ENCODE measurements at places on chromosomes 7 and 10.

- no peak for DNase-seq
Observed at GRCh38 chr10:6823770-6824169, 243.7 kb upstream of the PRKCQ start.

GRCh38 chr10:89644691-89644966, 413 bp downstream of the PANK1 start:
- no peak for DNase-seq

- DNase-seq: peak; percentile 4
Observed at GRCh38 chr7:100823534-100823933, 3.8 kb downstream of the EPHB4 start.

DNA sequence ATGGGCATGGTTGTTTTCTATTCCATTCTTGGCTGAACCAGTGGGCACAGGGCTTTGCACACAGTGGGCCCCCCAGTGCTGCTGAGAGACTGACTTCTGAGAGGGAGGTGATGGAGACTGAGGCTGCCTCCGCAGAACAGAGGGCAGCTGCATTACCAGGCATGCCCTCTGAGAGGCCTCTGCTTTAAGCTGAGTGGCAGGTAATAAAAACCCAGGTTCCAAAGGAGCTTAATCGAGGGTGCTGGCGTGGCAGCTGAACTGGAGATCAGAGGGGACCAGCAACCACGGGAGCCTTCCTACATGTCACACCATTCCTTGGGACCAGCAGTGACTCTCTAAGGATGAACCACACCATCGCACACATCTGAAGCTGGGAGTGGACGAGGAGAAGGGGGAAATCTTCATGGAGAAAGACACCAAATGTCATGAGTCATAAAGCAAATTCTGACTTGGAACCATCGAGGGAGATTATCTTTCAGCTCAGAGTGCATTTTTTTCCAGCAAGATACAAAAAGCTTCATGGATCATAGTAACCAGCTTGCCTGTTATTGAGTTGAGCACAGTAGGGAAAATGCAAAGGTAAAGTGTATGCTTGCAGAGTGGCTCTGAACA, 24.6 kb downstream of the HIPK2 start:
- peak; percentile 47 for DNase-seq

- DNase-seq: peak; percentile 60
Observed at GRCh38 chr7:101315336-101315735, 6.3 kb downstream of the IFT22 start.

GRCh38 chr7:36784991-36785940, 61.0 kb upstream of the AOAH start:
- no peak for DNase-seq

DNA sequence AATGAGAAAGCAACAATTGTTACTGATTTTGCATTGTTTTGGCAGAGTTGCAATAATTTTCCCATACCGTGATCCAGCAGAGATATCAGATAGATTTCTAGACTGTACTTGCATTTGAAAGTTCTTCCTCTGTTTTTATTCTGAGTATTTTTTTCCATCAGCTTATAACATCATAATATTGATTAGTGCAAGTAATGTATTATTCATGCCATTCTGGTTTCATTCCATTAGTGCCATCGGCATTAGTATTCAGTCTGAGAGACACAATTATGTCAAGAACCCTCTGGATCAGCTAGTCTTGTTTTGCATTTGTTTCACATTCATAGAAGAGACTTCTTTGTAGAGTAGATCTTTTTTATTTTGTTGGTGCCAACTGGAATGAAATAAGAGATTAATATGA, 304.0 kb downstream of the BBS9 start:
- DNase-seq: no peak

DNA sequence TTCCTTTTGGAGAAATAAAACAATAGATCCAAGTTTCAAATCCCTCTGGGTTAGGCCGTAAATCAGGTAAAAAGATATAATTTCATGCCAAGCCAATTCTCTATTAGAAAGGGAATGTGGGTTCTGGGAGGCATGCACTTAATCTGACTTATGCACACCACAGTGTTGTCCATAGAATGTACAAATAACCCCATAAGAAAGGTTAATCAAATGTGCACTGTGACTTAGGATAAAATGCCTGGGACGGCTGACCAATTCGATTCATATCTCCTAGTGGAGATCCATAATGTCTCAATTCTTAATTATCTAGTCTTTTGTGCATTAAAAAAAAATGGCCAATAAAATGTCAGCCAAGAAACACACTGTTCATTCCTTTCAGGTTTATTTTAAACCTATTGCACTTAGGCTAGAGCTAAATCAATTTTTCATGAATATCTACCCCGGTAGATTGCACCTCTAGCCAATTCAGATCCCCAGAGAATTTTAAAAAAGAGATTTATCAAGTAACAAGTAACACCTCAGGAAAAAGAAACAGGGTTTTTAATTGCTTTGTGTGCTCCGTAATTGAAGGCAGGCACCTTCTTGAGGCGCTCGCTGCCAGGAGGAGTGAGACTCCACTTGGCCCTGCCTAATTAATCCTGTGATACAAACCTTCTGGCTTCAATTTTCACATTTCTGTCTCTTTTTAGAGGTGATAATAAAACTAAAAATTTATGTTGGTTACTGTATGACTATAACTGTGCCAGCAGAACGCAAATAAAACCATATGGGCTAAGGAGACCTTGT, 265.1 kb downstream of the ETV1 start:
- no peak for DNase-seq

DNA sequence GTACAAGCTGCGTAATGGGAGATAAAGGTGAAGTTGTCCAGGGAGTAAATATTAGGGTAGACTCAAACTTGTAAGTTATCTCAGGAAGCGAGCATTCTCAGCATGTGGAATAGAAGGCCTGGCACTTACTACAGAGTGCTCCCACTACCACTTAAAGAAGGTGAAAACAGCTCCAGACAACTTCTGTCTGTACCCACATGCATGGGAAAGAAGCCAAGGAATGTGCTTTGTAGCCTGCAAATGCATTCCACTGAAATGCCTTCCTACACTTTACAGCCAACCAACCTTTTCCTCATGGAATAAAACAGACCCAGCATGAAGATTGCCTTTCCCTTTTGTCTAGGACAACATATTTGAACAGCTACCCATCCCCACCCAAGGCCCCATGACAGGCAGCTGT, 45.4 kb upstream of the NPSR1 start:
- no peak for DNase-seq

GRCh38 chr7:137994216-137994615, 7.7 kb downstream of the CREB3L2 start:
- DNase-seq: no peak

DNA sequence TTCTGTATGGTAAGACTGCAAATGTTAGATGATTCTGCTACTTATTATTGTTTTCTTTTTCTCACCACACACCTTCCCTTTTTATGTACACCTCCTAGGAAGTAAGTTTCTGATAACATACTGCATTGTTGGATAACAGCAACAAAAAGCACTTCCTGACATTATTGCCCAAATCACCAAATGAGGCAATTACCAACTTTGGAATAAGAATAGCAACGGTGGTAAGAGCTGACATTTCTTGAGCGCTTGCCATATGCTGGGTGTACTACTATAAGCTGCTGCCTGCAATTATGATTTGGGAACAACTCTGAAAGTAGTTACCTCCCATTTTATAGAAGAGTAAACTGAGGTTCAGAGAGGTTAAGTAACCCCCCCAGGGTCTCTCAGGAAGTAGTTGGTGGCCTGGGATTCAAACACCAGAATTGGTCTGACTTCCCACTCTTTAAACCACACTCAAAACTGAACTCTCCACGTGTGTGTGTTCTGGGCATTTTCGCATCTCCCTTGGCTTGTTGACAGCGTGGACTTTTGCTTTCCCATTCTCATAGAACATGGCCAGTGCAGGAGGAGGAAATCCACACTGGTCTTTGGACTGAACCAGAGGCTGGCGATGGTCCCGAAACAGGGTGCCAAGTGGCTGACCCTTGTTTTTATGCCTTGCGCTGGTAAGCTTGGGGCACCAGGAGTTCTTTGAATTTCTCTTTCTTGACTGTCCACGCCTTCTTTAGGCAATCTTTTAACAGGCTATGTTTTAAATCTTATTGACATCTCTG, 71.4 kb downstream of the TCF7L2 start:
- no peak for DNase-seq

GRCh38 chr10:90621577-90621976, 236.3 kb downstream of the HTR7 start:
- no peak for DNase-seq

GRCh38 chr10:63720676-63721075, 199.5 kb downstream of the REEP3 start:
- no peak for DNase-seq

DNA sequence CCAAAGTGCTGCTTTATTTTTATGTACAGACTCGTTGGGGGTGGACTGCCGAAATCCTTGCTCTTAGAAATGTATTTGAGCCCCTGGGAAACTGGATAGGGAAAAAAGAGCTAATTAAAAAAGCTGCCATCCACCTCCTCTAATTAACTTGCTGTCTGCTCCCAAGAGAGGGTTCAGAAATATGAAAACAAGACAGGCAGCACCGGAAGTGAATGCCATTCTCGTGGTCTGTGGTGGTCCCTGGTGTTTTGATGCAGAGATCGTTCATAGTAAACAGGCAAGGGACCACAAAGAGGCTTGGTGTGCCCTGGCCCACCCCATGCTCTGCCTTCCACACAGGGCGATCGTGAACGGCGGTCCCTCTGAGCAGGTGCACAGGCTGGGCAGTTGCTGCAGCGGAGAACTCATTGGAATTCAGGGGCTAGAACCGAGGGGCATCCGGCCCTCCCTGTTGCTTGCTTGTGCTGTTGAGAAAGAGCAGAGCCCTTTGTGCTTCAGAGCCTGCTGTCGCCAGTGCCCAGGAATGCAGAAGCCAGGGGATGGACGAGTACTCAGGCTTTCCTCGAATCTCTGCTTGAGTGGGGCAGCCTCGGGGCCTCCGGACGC, 79.1 kb upstream of the BTBD16 start:
- no peak for DNase-seq

GRCh38 chr7:18016547-18017444, 10.8 kb downstream of the PRPS1L1 start:
- no peak for DNase-seq

- DNase-seq: no peak
Observed at GRCh38 chr7:55552320-55553023, 19.8 kb downstream of the VOPP1 start.

- DNase-seq: no peak
Observed at GRCh38 chr10:74206746-74207145, 55.7 kb downstream of the ADK start.

- no peak for DNase-seq
Observed at GRCh38 chr7:36277249-36277542, 112.5 kb upstream of the ANLN start.

- DNase-seq: no peak
Observed at GRCh38 chr10:129455625-129456024, 11.4 kb upstream of the MGMT start.

- no peak for DNase-seq
Observed at GRCh38 chr7:146129296-146129695, 12.7 kb downstream of the CNTNAP2 start.

GRCh38 chr7:158684329-158684728, 20.3 kb downstream of the NCAPG2 start:
- DNase-seq: no peak

GRCh38 chr10:109953766-109954165, 30.5 kb upstream of the XPNPEP1 start:
- DNase-seq: no peak

- no peak for DNase-seq
Observed at GRCh38 chr10:1048349-1048731, 579 bp downstream of the IDI1 start.

DNA sequence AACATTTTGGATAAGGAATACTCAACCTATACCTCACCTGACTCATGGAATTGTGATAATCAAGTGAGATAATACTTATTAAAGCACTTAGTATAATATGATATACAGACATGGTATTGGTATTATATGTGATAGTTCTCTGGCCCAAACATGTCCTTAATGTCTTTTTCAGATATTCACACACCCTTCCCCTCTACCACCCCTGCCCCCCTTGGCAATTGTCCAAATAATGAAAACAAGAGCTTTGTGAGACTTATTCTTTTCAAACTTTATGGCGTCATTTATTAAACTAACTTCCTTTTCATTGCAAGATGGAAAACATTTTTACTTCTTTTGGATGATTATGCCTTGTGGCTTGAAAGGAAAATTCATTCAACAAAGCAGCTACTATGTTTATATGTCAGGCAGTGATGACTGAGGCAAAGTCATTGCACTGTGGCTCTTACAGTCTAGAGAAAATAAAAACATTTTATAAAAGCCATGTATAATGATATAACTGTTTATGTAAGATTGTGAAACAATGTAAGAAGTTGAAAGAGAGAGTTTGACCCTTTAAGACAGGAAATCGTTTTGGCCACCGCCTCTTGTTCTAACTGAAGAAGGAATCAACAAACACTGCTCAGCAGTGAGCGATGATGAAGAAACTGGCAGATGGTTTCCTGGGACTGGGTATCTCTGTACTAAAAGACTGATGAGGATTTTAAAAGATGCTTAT, 27.4 kb downstream of the MINPP1 start:
- no peak for DNase-seq

GRCh38 chr7:20244334-20245120, 27.3 kb upstream of the MACC1 start:
- no peak for DNase-seq

DNA sequence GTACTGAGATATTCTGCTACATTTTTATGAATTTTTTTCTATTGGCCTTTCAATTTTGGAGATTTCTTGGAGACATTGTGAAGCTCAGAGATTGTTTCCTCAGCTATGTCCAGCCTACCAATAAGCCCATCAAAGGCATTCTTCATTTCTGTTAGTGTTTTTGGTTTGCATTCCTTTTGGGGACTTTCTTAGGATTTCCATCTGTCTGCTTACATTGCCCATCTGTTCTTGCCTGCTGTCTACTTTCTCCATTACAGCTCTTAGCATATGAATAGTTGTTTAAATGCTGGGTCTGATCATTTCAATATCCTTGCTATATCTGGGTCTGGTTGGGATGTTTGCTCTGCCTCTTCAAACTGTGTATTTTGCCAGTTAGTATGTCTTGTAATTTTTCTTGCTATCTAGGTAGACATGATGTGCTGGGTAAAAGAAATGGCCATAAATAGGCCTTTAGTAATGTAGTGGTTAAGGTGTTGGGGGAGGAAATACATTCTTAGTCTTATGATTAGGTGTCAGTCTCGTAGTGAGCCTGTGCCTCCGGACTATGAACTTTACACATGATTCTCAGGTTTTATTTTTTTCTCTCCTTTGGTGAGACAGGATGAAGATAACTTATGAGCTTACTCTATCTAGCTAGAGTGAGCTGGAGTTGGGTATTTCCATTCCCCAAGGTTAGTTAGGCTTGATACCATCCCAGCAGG, 32.6 kb upstream of the NME8 start:
- DNase-seq: no peak

DNA sequence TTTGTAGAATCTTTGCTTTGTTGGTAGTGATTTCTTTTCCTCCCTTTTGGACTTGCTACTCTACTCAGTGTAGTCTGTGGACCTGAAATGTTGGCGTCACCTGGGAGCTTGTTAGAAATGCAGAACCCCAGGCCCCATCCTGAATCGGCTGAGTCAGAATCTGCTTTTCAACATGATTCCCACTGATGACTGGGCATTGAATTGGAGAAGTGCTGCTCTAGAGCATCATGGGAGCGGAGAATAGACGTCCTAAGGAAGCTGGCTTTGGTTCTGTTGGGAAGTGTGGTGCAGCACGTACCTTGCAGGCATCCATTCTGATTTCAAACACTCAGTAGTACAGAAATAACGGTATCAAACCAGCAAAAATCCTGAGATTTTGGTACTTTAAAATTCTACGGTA, 54.7 kb downstream of the RBM33 start:
- no peak for DNase-seq

- DNase-seq: no peak
Observed at GRCh38 chr10:132845780-132846595, 60.0 kb upstream of the NKX6-2 start.

GRCh38 chr7:147803151-147803550, 787.4 kb upstream of the C7orf33 start:
- DNase-seq: no peak

All from D721Med (cell line).